Stimulated activated CD8-positive, alpha-beta memory T cell treated with anti-CD3 and anti-CD28 coated beads, Interleukin-4, amount 100 ng/mL, for 4 hours (primary cell): ENCODE measurements at places on chromosomes 7 and 10.

DNA sequence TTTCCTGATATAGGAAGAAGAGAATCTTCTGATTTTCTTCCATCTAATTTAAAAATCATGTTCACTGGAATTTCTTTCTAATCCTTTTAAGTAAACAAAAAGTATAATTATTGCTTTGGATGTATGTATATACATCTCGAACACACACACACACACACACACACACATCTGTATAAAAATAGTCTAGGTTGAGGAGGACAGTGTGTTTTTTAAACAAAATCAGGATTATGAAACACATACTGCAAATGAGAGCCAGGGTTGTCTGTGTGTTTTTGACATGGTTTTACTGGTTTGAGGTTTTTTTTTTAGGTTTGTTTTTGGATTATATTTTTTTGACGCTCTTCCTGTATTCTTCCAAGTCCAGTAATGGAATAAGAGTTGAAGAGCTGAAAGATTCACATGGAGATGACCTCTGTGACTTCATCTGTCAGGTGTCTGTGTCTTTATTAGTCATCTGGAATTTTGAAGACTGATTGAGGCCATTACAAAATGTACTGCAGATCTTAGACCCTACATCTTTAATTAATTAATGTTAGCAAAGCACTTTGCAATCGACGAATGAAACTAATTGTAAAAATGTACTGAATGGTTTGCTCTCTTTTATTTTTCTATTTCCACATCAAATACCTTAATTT lies 237.1 kb downstream of the SUGCT start:
- no peak for DNase-seq

DNA sequence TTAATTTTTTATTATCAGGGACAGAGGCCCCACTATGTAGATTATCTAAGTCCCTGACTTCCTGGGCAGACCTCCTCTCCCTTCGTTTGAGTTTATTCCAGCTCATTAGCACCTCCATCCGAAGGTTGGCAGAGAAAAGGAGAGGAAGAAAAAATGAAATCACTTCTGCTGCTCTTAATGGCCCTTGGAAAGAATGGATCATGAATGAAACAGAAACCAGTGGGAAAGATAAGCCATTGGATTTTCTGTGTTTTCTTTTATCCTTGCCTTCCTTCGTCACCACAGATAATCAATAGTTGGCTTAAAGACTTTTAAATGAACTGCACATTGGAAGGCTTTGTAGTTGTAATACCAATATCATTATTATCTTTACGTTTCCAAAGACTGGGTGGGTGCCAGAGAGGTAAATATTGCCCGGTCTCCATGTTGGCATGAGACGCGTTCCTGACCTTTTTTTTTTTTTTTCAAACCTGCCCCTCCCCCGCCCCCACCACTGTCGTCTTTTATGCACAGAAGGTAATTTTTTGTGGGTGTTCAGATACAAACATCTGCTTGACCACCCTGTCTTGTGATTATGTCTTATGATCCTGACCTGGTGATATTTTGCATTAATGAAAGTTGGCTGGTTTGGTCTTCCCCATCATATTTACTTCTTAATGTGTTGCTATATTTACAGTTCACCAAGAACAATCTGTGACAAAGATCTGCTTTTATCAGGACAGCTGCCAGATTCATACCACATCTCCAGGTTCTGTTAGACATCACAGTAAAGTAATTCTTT lies 116.8 kb downstream of the ARID5B start:
- DNase-seq, result no peak

GRCh38 chr7:16189026-16189715 lies 232.2 kb downstream of the CRPPA start:
- DNase-seq, result no peak

DNA sequence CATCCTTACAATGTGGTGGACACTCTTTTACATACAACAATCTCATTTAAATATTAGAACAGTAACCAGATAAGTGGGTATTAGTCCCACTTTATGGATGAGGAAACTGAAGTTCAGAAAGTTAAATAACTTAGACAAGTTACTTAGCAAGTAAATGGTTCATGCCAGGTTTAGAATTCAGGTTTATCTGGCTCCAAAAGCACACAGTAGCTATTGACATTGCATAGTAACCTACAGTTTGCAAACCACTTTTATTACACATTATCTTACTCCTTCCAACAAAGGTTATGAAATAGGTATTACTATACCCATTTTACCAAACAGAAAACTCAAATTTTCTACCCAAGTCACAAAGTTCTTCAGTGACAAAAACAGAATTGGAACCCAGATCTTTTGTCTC lies 19.7 kb upstream of the NKX2-3 start:
- DNase-seq, result no peak

GRCh38 chr10:127971963-127972615 lies 65.2 kb downstream of the PTPRE start:
- no peak for DNase-seq

DNA sequence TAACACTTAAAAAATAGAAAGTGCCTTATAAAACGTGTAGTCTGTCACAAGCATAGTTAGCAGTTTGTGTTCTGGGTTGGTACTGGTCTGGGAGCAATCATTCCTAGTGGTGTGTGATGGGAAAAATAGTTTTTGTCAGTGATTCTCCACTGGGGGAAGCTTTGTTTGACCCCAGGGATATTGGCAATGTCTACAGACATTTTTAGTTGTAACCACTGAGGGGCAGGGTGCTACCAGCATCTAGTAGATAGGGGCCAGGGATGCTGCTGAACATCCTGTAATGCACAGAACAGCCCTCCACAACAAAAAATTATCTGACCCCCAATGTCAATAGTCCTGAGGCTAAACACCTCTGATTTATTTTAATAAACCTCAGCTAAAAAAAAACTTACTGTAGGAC lies 51.6 kb upstream of the CREB5 start:
- DNase-seq, result no peak

DNA sequence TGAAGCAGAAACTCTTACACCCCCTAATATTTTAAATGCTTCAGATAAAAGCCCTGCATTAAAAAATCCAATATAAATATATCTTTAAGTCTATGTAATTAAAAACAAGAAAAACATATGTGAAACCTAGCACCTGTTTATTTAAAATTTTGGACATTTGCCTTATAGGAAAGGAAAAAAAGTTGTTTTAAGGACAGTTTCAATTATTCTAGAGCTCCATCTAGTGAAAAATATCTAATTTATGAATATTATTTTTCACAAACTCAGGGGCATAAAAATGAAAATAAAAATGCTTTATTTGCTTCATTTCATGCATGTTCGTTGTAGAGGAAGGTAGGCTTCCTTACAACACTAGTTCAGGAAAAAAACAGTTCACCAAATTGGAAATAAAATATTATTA lies 26.1 kb downstream of the ENKUR start:
- DNase-seq, result no peak

DNA sequence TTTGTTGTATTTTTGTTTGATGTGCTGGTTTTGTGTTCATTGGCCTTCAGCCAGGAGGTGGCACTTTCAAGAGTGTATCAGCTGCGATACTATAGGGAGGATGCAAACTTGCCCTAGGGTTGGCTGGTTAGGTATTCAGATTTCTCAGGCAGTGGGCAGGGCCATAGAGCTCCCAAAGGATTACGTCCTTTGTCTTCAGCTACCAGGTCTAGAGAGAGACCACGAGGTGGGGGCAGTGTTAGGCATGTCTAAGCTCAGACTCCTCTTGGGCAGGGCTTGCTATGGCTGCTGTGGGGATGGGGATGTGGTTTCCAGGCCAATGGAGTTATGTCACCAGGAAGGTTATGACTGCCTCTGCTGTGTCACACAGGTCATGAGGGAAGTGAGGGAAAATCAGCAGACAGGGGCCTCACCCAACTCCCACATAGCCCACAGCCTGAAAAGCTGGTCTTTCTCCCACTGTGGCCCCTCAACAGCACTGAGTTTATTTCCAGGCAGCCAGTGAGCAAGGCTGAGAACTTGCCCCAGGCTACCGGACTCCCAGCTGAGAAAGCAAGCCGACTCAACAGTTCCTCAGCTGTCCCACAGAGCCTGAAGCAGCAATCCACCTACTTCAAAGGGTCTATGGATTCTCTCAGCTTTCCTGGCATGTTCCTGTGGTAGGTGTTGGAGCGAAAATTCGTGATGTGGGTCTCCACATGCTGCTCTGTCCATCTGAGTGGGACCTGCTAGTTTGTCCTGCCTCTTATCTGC lies 227.4 kb upstream of the COBL start:
- DNase-seq, result no peak

- DNase-seq, result no peak
These were observed 33.7 kb upstream of the TMEM26 start for GRCh38 chr10:61486738-61487396.

GRCh38 chr7:48112401-48113165 lies 23.5 kb downstream of the UPP1 start:
- no peak for DNase-seq

GRCh38 chr7:89332026-89332425 lies 536.5 kb upstream of the TEX47 start:
- no peak for DNase-seq

- DNase-seq, result no peak
These were observed 36.8 kb downstream of the PPIF start for GRCh38 chr10:79383974-79384606.

GRCh38 chr7:75921479-75921878 lies 6.5 kb downstream of the POR start:
- no peak for DNase-seq

GRCh38 chr7:133886086-133886485 lies 241.1 kb upstream of the LRGUK start:
- DNase-seq, result no peak

DNA sequence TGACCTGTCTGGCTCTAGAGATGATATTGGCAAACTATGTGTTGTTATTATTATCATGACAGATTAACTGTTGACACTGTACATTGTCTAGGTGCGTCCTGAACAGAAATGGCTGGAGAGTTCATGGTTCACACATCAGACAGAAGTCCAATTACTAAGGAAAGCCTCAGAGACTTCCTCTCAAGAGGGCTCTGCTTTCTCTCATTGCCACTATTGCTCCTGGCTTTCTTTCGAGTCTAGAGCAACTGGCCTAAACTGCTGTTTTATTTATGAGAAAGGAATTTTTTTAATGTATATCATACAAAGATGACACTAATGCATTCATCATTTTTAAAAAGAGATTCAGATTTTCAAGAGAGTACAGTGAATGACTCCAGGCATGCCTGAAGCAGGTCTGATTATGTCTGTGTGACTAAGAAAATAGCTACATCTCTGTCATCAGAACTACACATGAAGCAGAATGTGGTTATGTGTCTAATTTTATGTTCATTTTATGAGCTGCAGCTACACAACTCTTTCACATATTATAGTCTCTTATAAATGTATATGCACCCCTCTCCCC lies 30.4 kb downstream of the NRCAM start:
- DNase-seq, result no peak

DNA sequence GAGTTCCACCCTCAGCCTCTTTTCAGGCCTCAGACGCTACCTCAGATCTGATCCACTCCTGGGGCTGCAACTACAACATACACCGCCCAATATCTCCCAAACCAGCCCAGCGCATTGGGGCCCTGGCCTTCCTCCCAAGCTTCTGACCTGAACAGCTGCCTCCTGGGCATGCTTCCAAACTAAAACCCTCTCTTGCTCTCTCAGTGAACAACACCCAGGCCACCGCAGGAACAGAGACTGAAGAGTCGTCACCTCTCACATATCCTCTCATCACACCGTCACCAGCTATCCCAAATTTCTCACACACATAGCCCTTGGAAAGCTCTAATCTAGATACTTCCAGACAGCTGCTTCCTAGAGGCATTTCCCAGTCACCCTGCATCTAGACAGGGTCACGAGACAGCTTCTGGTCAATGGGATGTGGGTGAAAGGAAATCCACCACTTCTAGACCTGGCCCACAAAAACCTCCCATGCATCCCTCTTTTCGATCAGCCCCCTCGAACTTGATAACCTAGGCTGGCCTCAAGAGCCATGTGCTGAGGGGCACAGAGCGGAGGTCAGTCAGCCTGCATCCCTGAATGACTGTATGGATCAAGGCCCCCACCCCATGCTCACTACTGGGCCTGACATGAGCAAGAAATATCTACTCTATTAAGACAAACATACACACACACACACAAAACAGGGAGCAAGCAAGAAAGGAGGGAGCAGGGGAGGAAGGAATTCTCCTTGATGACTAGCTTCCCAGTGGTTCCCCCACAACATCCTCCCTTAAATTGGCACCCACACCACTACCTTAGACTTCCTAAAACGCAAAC lies 1.8 kb downstream of the PARP12 start:
- no peak for DNase-seq

GRCh38 chr10:50432211-50433009 lies 181.1 kb upstream of the ASAH2 start:
- no peak for DNase-seq

GRCh38 chr10:67807855-67808456 lies 30.0 kb downstream of the DNAJC12 start:
- no peak for DNase-seq

DNA sequence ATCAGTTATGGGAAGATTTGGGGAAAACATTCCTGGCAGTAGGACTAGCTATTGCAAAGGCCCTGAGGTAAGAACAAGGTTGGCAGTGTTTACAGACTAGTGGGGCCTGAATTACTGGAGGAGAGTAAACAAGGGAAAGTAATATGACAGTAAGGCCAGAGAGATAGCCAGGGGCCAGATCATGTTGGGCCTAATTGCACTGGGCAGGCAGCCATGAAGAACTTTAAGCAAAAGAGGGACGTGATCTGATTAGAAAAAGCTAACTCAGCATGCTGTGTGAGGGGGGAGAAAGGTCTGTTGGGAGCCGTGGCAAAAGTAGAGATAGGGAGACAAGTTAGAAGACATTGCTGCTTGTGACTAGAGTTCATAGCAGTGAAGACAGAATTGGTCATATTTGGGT lies 9.2 kb downstream of the NUP42 start:
- no peak for DNase-seq

DNA sequence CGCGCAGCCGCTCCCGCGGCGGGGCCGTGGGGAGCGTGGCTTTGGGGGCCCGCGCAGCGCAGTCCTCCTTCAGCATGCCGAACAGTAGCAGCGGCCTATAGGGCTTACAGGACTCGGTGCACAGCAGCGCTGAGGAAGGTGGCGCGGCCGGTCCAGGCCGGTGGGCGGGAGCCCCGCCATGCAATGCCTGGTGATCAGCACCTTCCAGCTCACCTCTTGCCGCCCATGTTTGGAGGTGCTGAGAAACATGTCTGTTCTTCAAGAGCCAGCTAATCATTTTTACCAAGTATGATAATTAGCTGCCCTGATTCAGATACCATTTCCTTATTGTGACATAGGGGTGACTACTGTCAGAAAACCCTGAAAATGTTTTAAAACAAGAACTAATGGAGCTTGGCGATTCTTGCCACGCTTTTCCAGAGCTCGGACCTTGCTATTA lies 33.5 kb upstream of the SFTPD start:
- DNase-seq, result no peak

DNA sequence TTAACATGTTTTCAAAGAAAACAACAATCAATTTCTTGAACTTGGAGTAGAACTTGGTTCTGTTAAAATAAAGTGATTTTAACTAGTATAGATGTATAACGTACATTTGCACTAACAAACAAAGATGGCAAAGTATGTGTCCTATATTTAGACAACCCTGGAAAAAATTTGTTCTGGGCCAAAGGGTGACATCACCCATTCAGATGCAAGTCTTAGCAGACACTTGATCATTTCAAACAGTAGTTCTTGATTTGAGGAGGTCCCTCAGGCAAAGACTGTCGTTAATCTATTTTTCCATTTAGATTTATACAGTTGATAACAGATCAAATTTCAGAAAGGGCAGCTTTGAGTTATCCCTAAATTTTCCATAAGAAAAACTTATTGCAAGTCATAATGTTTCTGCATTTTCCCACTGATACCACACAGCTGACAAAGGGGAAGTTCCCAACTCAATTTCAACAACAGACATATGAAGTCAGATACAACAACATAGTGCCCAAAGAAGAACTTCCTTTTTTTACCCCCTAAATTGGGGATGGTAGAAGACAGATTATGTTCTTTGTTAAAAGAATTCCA lies 5.2 kb downstream of the NMT2 start:
- DNase-seq, result no peak
